ENCODE measurements at places on chromosomes 5 and 9. TPM values are rescaled to one million over a fixed set of nuclear protein-coding genes. Genes with fewer than 3 reads are reported as not detected.

The PTGER4 gene
- 3.5 TPM for total RNA-seq

GRCh38 chr5:87195104-87195591 is 72.5 kb upstream of the RASA1 start:
- DNase-seq: no peak

GRCh38 chr9:4297786-4298254 is 2.0 kb downstream of the GLIS3 start:
- peak; percentile 88 for DNase-seq

The ENTREP1 gene
- 25.0 TPM for total RNA-seq

- DNase-seq: peak; percentile 42
These were observed 62.7 kb upstream of the RXRA start for GRCh38 chr9:134263596-134263995.

The UTP15 gene
- 9.1 TPM for total RNA-seq

DNA sequence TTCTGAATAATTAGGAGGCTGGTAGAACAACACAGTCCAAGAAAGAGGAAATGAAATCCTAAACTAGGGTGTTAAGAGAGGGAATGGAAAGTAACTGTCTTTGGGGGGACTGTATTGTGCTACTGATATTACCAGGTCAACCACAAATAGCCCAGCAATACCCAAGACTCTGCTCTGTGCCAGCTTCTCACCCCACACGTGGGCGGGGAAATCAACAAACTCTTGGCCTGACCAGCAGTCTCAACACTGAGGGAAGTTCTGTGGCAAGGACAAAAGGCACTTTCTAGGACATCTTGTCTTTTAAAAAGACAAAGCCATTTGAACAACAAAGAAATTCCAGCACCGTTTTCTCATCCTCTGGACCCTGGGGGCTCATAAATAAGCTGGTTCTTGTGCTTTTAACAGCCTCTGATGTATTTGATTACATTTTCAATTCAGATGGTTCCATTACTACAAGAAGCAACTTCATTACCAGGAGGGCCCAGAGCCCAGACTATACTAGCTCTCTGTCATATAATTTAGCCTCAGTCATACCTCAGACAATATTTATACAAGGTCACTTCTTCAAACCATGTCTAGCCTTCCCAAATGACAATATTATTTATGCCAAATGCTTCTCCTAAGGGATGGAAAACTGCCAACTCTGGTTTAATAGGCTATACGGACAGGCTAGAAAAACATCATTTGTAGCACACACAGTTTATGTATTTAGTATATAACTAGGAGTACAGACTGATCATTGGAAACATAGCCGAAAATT is 297.8 kb downstream of the CWC27 start:
- DNase-seq: no peak

DNA sequence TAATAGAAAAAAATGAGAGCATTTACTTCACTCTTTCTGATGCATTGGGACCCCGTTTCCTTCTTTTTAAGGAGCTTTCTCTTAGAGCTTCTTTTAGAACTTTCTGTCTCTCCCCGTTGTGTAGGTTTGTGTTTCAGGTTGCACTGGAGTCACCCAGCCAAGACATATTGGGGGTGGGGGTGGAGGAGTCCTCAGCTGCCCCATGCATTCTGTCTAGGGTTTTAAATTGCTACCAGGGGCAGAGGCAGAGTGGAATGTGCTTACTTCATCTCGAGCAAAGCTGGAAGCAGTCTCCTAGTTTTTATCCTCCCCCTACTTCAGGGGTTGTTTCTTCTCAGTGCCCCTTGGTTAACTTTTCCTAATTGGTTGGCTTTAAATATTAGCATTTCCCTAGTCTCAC is 9.4 kb downstream of the OR2K2 start:
- no peak for DNase-seq

The INSL4 gene
- not detected for total RNA-seq

The DELE1 gene
- 92.0 TPM for total RNA-seq

DNA sequence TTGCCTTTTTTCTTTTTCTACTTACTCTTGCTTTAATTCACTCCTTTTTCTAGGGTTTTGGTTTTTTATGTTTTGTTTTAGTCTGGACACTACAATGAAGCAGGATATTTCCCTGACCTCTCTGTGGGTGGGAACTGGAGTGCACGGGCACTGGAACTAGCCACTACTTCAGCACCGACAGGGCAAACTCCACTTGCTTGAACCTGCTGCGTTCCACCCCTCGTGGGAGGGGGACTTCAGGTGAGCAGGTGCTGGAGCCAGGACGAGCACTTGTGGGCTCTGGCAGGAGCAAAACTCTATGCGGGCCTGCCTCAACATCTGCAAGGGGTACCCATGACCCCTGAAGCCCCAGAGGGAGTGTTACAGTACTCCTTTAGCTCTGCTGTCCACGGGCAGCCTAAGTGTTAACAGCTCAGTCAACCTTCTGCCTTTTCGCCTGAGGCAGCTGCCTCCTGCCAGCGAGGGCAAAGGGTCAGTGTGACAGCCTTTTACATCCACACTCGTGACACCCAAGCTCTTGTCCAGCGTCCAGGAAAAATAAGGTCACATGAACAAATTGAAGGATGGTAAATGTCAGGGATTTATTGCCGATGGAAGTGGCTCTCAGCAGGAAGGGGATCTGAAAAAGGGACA is 144.1 kb upstream of the NFIL3 start:
- DNase-seq: no peak

The BTNL9 gene
- 17.3 TPM for total RNA-seq

- no peak for DNase-seq
These were observed 113.8 kb downstream of the ANKRD18B start for GRCh38 chr9:33637881-33638280.

The GPR151 gene
- not detected for total RNA-seq

The OR1J2 gene
- not detected for total RNA-seq

Measured in right cardiac atrium (tissue), 5 donors.